Stimulated activated CD4-positive, alpha-beta T cell treated with anti-CD3 and anti-CD28 coated beads, Interleukin-4, amount 100 ng/mL, for 4 hours (primary cell): ENCODE measurements at places on chromosomes 2 and 18.

GRCh38 chr2:42125841-42126594 is 43.1 kb upstream of the EML4 start:
- no peak for DNase-seq

GRCh38 chr18:44748582-44748981 is 67.9 kb downstream of the SETBP1 start:
- no peak for DNase-seq

DNA sequence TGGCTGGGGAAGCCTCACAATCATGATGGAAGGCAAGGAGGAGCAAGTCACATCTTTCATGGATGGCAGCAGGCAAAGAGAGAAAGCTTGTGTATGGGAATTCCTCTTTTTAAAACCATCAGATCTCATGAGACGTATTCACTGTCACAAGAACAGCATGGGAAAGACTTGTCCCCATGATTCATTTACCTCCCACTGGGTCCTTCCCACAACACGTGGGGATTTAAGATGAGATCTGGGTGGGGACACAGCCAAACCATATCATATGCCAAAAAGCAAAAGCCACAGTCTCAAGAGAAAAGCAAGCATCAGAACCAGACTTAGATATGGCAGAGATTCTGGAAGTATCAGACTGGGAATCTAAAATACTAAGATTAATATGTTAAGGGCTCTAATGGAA is 30.0 kb upstream of the SCRN3 start:
- no peak for DNase-seq

DNA sequence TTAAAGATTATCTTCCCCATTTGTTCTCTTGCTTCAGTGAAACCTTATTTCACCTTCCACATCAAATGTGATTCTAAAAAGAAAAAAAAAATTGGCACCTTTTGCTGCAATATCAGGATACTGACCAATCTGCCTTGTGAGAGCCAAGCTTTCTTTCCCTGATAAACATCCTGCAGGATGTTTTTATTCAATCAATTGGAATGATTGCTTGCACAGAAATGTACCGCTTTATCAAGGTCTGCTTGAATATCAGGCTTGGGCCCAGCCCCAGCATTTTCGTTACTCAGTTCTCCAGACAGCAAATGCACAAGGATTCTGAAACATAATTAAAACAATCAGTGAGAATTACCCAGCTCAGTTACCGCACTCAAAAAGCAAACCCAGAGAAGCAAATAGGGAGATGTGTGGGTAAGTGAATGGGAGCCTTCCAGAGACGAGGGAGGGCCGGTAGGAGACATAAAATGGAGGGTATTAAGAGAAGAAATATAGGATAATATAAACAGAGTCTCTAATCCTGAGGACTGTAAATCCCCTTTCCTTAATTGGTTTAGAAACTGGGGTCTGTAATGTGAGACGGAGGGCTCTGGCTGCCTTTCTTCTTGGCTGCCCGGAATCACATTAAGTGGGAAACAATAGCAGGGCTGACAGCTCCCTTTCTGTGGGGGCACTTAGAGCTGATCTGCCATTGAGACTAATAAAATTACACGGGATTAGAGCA is 291.8 kb downstream of the ICOS start:
- DNase-seq, result no peak

GRCh38 chr2:214808981-214809750 is at the start of gene BARD1:
TSS of gene BARD1 (minus strand) at chr2:214809683. CDS start at chr2:214809569, 114 bp downstream.
- no peak for DNase-seq

GRCh38 chr2:12714391-12715221 is 2.1 kb upstream of the TRIB2 start:
- DNase-seq, result no peak

DNA sequence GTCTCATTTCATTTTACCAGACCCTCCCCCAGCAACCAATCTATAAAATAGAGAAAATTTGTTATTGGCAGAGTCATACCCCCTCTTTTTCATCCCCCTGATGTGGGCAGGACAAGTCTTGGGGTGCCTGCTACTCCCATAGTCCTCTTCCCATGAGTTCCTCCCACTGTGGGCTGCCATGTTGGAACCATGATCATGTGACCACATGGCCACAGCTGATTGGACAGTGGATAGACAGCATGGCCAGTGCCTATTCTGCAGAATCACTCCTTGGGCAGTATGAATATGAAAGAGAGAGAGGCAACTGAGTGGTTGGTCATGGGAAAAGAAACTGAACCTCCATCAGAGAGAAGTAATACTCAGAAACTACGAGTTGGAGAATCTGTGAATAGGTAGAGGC is 84.9 kb downstream of the PDCL3 start:
- DNase-seq, result no peak

DNA sequence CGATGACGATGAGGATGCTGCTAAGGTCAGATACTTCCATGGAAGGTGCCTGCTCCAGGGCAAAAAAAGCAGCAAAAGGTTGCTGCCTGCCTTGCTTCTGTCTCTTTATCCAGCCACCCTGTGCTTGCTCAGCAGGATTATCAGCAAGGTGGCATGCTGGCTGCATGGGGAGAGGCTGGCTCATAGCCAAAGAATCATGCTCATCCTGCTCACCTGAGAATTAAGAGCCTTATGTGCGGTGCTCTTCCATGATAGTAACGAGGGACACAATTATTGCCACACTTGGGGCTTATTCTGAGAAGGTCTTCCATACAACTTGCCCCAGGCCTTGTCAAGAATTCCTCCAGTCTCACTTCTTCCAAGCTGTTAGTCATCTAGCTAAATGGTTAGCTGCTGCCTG is 60.4 kb upstream of the SEC11C start:
- no peak for DNase-seq
